ENCODE measurements at places on chromosomes 4 and X.
A peak's percentile ranks its signal among the peaks of the same experiment; 100 is the strongest.

- no peak for DNase-seq
These were observed 1123.7 kb upstream of the PABPC4L start for GRCh38 chr4:135325264-135325663.

DNA sequence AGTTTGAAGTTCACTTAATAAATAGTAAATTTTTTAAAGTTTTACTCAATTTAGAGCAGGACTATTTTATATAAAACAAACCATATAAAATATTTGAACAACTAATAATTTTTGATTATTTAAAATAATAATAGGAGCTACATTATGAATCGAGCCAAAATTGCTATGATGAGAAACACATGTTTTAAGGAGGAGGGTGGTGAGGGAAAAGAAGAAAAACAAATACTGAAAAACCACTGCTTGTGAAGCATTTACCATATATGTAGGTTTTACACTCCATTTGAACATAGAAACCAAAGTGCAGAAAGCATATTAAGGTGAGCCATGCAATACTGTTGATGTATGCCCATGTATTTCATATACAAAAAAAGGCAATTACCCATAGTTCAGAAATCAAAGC lies 448.9 kb downstream of the FSTL5 start:
- DNase-seq, result no peak

DNA sequence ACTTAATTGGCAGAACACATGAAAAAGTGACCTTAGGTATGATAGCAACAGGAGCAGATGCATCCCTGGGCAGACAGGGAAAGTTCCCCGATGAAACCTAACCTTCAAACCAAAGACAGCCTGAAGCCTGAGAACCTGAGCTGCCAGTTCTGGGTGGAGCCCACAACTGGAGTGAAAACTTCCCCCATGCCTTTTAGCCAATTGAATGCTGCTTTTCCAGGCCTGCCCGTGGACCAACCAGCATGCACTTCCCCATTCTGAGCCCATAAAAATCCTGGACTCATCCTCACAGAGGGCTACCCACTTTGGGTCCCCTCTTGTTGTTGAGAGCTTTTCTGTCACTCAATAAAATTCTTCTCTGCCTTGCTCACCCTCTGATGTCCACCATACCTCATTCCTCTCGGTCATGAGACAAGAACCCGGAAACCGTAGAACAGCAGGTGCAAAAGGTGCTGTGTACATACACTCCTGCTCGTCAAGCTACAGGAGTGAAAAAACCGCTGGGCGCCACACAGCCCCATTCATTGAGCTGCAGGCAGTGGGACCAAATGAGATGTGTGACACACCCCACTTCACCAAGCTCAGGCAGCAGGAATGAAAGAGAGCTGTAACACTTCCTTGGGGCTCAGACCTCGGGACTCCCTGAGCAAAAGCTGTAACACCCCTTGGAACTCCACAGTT lies 13.9 kb upstream of the SLC7A11 start:
- no peak for DNase-seq

GRCh38 chr4:37538931-37539330 lies 147.2 kb downstream of the RELL1 start:
- no peak for DNase-seq

GRCh38 chr4:110087070-110087708 lies 111.2 kb downstream of the ELOVL6 start:
- DNase-seq, result no peak

DNA sequence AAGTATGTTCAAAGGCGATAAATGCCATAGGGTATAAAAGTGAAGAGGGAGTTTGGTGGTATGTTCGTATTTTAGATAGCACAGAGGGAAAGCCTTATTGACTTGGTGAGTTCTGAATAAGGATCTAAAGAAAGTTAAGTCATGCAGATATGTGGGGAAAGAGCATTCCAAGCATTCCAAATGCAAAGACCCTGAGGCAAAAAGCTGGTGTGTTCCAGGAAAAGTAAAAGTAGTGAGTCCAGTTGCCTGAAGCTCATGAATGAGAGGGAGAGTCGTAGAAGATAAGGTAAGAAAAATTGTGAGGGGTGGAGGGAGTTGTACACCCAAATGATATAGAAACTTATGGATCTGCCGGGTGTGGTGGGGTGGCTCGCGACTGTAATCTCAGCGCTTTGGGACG lies 426.7 kb downstream of the RPA4 start:
- no peak for DNase-seq

DNA sequence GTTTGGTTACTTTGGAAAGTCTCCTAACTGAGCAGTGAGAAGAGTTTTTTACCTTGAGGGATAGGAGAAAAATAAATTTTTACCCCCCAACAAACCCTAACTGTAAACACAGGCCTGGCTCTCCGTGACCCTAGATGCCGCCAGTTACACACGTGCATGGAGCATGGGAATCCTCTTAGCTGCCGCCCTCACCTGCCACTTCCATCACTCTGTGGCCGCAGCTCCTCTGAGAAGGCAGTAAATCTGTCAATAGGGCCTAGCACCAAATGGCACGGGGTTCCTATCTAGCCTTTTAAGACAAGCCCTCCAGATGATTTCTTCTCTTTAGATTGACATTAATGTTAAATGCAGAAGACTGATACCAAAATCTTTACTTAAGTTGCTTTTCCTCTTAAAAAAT lies 330.3 kb upstream of the FAM241A start:
- no peak for DNase-seq

- no peak for DNase-seq
These were observed 64.0 kb downstream of the SLC39A8 start for GRCh38 chr4:102281171-102281839.

GRCh38 chr4:139605516-139605915 lies 49.5 kb upstream of the SETD7 start:
- DNase-seq, result no peak

- no peak for DNase-seq
These were observed 25.6 kb downstream of the NR0B1 start for GRCh38 chrX:30283456-30284200.

- DNase-seq, result peak; percentile 81
These were observed 8.3 kb upstream of the DAPP1 start for GRCh38 chr4:99808260-99808857.

DNA sequence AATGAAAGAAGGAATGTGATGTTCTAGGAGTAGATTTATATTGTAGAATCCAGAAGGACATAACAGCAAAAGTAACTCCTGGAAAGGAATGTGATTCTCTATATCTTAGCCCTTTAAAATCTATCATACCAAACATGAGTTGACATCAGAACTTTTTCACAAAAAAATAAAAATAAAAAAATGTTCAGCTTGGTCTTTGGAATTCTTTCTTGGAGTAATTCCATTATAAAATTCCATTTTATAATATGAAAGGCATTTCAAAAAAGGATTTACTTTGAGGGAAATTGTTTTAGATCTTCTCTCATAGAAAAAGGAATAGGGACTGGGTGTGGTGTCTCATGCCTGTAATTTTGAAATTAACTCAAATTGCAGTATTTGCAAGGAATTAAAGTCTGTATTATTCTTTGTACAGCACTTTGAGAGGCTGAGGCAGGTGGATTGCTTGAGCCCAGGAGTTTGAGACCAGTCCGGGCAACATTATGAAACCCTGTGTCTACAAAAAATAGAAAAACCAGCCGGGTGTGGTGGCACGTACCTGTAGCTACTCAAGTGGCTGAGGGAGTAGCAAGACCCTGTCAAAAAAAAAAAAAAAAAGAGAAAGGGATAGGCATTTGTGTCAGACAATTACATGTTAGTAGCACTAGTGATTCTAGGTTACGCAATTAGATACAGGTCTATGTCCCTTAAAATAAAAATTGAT lies 134.9 kb downstream of the SLC4A4 start:
- no peak for DNase-seq

DNA sequence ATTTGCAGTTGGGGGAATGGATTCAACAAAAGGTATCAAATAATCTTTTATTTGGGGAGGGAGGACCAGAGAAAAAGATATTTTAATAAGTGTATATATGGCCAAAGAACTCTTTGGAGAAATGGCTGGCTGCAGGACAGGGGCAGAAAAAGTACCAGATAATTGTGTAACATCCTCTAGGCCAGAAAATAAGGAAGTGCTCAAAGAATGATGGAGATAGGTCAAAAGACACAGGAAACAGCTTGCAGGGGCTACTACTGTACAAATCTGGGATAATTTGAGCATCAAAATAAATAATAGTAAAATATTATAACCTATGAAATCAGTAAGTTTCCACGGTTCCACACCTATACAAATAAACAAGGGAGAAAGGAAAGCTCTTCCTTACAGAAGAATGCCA lies 34.8 kb downstream of the KLHL5 start:
- no peak for DNase-seq

DNA sequence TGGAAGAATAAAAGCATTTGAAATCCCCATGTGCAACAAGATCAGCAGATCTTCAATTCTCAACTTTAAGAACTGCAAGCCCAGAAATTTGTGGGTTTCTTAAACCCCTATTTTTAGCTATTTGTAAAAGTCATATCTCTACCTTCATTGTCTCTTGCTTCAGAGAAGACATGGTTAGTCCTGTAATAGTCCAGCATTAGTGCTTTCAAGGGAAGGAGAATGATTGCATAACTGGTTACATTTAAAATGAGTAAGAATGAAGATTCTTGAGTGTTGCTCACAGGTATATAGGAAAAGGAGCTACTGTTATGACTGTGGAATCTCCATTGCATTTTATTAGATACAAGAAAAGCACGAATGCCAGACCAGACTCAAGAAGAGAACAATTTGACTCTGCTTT lies 84.0 kb downstream of the CCSER1 start:
- no peak for DNase-seq

DNA sequence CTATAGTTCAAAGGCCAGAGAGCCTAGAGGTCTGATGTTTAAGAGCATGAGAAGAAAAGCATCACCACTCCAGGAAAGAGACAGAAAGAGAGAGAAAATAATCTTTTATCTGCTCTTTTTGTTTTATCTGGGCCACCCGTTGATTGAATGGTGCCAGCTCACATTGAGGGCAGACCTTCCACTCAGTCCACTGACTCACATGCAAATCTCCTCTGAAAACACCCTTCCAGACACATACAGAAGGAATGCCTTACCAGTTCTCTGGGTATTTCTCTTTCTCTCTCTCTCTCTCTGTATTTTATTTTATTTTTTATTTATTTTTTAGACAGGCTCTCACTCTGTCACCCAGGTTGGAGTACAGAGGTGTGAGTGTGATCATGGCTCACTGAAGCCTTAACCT lies 252.5 kb downstream of the DTHD1 start:
- DNase-seq, result no peak

- DNase-seq, result peak; percentile 13
These were observed 752 bp downstream of the MBTPS2 start for GRCh38 chrX:21840193-21840545.

DNA sequence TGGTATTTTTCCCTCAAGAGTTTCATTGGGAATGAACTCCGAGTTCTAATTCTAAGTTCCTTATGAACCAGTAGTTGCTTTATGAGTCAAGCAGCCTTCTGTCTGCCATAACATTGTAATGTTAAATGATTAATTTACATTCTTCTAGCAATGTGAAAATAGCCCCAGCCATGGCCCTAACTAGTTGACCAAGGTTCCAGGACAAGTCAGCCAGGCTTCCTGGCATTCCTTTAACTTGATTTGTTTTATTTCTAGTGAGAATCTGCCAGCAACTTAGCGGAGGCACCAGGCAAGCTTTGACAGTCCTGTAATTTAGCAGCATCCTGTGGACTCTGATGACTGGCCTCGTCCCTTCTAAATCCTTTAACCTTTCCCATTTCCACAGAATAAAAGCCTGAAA lies 69.0 kb downstream of the GLRA2 start:
- DNase-seq, result no peak

DNA sequence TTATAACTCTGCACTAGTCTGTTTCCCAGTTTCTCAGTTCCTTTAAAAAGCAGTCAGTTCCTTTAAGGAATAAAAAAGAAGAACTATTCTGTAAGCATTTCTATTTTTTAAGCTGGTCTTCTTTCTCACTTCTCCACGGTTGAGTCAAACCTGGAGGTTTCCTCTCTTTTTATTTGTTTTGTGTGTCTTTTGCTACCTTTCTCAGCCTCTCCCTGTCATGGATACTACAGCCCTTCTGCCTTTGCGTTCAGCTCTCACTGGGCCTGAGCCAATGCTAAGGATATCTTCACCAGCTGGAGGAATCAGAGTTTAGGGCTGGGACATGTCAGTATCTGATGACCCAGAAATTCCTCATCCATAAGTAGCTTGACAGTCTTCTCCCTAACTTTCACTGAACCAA lies 49.7 kb upstream of the PRKX start:
- DNase-seq, result no peak

- DNase-seq, result no peak
These were observed 98.3 kb downstream of the BMPR1B start for GRCh38 chr4:94856030-94856429.

- DNase-seq, result no peak
These were observed 276.5 kb upstream of the SFRP2 start for GRCh38 chr4:154065368-154065767.

DNA sequence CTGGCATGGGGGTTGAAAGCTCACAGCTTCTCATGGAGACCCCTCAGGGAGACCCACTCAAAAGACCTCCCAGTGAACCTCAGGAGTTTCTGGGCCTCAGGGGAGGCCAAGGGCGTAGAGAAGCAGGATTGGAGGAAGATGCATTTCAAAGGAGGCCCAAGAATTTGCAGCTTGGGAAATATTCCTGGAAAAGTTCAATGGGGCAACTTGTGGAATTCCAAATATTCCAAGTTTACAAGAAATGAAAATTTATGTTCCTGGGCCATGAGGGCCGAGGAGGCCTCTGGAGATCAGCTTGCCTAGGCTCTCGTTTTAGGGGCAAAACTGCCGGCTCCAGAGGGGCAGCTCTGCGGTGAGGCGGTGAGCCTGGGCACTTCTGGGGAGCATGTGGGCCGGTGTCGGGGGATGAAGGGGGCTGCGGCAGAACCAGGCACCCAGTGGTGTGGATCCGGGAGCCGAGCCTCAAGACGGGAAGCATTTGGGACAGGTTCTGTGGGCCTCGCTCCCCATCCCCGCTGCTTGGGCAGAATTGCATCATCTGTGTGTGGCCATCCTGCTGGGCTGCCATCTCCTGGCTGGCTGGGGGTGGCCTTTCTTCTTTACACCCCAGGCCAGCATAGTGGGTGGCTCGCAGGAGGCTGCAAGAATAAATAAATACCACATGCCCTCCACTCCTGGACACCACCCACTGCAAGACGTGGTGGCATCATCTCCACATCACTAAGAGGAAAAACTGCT lies 54.6 kb upstream of the GPR78 start:
- no peak for DNase-seq

GRCh38 chr4:101420661-101421060 lies 73.3 kb upstream of the PPP3CA start:
- DNase-seq, result no peak

GRCh38 chrX:136028383-136028984 lies 43.2 kb downstream of the SLC9A6 start:
- peak; percentile 8 for DNase-seq

GRCh38 chrX:21963731-21964405 lies 23.4 kb downstream of the SMS start:
- no peak for DNase-seq
